ENCODE measurements at places on chromosomes 7 and 10. TPM values are rescaled to one million over a fixed set of nuclear protein-coding genes. Genes with fewer than 3 reads are reported as not detected.

GRCh38 chr10:104735757-104736391 is 94.8 kb downstream of the SORCS3 start:
- no peak for DNase-seq

DNA sequence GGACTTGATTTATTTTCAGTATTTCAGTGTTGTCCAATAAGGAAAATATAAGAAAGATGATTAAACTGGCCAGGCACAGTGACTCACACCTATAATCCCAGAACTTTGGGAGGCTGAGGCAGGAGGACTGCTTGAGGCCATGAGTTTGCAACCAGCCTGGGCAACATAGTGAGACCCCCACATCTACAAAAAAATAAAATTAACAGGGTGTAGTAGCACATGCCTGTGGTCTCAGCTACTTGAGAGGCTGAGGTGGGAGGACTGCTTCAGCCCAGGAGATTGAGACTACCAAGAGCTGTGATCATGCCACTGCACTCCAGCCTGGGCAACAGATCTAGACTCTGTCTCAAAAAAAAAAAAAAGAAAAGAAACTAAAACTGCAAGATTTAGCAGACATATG is 138.0 kb downstream of the PARD3 start:
- DNase-seq: no peak

PAXIP1 gene
- 7.4 TPM for total RNA-seq

SUN3 gene
- total RNA-seq: not detected

VWA2 gene
- not detected for total RNA-seq

DNA sequence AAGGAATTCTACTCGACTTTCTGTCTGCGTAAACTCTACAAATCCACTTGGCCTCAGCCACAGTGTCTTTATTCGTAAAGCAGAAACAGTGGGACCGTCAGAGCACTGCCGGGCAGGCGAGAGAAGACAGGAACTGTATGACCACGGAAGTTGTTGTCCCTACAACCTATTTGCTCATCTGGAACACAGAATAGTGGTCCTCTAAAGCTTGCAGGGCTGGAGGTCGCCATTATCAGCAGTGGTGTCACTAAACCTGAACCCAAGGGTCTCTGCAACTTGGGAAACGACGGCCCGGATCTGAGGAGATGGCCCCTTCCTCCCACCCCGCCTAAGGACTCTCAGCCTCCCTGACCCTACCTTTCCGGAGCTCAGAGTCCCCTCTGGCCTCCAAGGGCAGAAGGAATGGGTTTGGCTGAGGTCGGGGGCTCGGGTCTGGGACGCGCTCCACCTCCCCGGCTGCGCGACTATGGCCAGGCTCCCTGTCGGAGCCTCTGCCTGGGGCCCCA is 442 bp downstream of the STYXL1 start:
- DNase-seq: no peak

IGF2BP3 gene
- total RNA-seq: 0.14 TPM

- DNase-seq: no peak
These were observed 26.9 kb downstream of the NYAP1 start for GRCh38 chr7:100510437-100511239.

DNA sequence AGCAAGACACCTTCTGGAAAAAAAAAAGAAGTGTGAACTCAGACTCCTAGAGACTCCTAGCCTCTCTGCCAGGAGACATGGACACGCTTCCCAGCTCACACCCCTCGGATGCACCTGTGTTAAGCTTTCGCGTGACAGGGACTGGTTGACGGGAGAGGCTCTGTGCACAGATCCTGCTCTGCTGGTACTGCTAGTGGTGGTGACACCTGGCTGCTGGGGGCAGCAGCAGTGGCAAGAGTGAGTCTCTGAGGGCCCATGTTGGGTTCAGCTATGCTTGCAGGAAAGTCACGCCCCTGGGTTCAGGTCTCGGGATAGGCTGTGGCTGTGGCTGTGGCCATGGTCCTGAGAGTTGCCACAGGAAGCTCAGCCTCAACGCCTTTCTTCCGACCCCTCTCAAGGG is 81.1 kb downstream of the XRCC2 start:
- DNase-seq: no peak

TPK1 gene
- 7.4 TPM for total RNA-seq

ENTPD1 gene
- 18.5 TPM for total RNA-seq

GRCh38 chr7:121753944-121754343 is 119.0 kb upstream of the PTPRZ1 start:
- DNase-seq: no peak

MMD2 gene
- total RNA-seq: not detected

KCND2 gene
- total RNA-seq: not detected

Data from right cardiac atrium (tissue), 5 donors.